ENCODE measurements at places on chromosomes 11 and 22.

GRCh38 chr11:119615003-119615881 lies 113.8 kb downstream of the NECTIN1 start:
- DNase-seq, result no peak

- no peak for DNase-seq
These were observed 103.9 kb downstream of the TENM4 start for GRCh38 chr11:79336797-79337517.

DNA sequence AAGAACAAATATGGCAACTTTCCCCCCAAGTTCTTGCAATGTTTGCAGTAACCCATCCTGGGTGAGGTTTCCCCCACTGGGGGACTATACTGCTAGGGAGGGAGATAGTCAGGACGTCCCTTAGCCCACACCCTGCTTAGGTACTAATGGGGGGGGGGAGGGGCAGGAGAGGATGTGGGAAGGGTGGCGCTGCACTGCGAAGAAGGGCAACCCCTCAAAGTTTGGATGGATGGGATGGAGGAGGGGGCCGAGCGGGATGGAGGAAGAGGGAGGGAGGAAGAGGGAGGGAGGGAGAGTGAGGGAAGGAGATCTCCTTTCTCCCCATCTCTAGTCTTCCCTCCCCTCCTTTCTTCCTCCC lies 100.6 kb upstream of the HSD17B12 start:
- peak; percentile 77 for DNase-seq

DNA sequence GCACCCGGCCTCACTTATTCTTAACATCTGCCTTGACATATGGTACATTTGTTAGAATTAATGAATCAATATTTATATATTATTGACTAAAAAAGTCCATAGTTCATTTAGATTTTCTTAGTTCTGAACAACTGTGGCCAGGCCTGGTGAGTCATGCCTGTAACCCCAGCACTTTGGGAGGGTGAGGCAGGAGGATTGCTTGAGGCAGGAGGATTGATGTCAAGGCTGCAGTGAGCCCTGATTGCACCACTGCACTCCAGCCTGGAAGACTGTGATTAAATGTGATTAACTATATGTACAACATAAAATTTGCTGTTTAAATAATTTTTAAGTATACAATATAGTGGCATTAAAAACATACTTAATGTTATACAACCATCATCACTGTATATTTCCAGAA lies 5.6 kb downstream of the UVRAG start:
- no peak for DNase-seq

- DNase-seq, result no peak
These were observed 60.8 kb upstream of the ZBED5 start for GRCh38 chr11:10918698-10919097.

- DNase-seq, result no peak
These were observed 13.7 kb downstream of the ZBTB44 start for GRCh38 chr11:130301002-130301401.

GRCh38 chr22:38125038-38125610 lies 14.6 kb upstream of the BAIAP2L2 start:
- DNase-seq, result no peak

DNA sequence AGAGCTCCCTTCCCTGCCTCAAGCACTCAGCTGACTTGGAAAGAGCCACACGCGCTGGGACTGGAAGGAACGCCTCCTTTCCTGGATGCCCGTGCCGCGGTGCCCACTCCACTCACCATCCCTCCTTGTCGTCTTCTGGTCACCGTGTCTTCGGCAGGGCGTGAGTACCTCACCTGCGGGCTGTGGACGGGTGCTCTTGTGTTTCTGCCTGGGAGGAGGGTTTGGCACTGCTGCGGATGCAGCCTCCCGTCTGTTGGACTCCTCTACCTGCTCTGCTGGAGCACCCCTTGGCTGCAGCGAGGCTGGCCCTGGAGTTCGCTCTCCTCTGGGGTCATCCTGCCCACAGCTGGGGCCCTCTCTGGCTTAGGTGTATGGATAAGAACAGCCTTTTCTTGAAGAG lies 612.7 kb downstream of the BRD1 start:
- DNase-seq, result peak; percentile 19

DNA sequence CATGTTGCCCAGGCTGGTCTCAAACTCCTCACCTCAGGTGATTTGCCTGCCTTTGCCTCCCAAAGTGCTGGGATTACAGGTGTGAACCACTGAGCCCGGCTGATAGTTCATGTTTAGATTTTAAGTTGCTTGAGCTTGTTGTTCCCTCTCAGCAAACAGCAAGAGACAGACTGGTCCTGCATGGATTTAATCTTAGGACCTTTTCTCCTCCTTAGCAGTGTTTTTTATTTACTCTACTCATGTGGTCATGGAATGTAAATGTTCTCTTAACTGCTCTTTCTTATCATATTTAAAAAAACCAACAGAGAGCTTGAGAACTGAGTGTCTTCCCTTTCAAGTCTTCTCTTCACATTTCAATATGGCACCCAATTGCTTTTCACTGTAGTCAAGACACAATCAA lies 22.7 kb upstream of the PRDM10 start:
- no peak for DNase-seq

DNA sequence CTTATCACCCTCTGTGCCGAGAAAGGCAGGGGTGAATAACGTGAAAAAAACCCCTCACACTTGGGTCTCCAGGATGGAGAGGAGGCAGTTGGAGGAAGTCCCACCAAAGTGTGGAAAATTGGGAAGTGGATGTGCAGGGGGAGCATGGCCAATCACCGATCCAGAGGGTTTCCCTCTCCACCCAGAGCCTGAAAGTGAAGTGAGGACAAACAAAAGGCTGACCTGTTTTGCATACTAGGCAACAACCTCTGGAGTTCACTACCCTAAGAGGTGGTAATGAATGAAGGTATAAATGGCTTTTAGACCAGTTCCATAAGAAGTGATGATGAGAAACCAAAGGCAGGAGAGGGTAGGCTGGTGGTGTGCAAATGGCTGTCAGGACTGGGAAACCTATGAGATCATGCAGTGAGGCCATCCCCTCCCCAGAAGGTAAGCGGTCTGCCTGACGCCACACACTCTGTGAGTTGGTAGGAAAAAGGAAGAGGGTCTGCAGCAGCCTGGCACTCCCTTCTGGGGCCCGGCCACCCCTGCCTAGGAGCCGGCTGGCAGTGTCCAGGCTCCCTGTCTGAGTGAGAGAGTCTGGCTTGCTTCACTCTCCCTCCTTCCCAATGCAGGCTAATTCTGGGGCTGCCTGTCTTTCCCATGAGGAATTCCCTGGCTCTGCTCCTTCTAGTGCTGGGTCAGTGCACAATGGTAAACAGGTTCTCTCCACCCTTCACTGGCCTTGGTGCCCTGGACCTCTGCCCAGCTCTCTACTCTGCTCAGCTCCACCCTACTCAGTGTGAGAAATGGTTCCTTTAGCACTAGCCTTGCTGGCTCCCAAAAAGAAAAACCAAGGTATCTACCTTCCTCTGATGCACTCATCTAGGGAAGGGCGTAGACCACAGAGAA lies 15.6 kb downstream of the TBC1D10A start:
- no peak for DNase-seq

GRCh38 chr11:10809373-10810160 lies 841 bp upstream of the EIF4G2 start:
- DNase-seq, result peak; percentile 80

DNA sequence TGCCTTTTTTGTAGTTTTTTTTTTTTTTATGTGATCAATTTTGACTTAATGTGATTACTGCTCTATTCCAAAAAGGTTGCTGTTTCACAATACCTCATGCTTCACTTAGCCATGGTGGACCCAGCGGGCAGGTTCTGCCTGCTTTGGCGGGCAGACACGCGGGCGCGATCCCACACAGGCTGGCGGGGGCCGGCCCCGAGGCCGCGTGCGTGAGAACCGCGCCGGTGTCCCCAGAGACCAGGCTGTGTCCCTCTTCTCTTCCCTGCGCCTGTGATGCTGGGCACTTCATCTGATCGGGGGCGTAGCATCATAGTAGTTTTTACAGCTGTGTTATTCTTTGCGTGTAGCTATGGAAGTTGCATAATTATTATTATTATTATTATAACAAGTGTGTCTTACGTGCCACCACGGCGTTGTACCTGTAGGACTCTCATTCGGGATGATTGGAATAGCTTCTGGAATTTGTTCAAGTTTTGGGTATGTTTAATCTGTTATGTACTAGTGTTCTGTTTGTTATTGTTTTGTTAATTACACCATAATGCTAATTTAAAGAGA lies 12.5 kb downstream of the CCND1 start:
- no peak for DNase-seq

GRCh38 chr11:9072626-9073176 lies 18.7 kb downstream of the SCUBE2 start:
- no peak for DNase-seq

GRCh38 chr11:18172666-18173065 lies at the start of gene MRGPRX4:
MRGPRX4 (plus strand) TSS chr11:18172837; CDS start chr11:18173257, 420 bp downstream.
- DNase-seq, result no peak

DNA sequence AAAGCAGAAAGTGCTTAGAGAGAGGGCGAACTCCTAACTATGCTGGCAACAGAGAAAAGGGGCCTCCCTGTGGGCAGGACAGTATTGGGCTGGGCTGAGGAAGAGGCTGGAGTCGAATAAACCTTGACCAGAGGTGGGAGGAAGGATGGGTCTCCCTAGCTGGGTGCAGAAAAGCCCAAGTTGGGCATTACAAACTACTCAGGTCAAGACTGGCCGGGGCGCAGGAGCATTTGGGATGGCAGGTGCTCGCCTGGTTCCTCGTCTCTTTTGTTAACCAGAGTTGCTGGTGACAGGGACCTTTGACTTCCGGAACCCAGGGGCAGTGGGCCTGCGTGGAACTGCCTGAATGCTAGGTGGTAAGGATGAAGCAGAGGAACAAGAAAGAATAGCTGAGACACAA lies 80.3 kb upstream of the SHISAL1 start:
- no peak for DNase-seq

GRCh38 chr11:15958910-15959309 lies 397.4 kb downstream of the SOX6 start:
- DNase-seq, result no peak

GRCh38 chr22:34992672-34993071 lies 73.3 kb upstream of the ISX start:
- DNase-seq, result no peak

DNA sequence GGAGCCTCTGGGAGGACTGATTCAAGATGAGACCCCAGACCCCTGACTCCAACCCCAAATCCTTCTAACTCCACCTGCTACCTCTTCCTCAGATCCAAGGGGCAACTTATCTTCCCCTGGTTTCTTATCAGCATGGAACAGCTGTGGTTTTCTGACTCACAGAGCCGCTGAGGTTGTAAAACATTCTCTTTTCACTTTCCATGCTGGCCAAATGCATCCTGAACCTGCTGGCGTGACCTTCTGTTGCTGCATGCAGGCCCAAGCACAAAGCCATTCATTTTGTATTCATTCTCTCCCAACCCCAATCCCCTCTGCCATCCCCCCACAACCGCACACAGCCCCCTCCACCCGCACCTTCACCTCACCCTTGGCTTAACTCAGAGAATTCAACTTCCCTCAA lies 70.3 kb downstream of the SEZ6L start:
- DNase-seq, result no peak

GRCh38 chr11:60204922-60205321 lies 22.0 kb upstream of the MS4A6A start:
- no peak for DNase-seq

GRCh38 chr11:102940714-102941588 lies 14.6 kb downstream of the MMP13 start:
- peak; percentile 7 for DNase-seq

DNA sequence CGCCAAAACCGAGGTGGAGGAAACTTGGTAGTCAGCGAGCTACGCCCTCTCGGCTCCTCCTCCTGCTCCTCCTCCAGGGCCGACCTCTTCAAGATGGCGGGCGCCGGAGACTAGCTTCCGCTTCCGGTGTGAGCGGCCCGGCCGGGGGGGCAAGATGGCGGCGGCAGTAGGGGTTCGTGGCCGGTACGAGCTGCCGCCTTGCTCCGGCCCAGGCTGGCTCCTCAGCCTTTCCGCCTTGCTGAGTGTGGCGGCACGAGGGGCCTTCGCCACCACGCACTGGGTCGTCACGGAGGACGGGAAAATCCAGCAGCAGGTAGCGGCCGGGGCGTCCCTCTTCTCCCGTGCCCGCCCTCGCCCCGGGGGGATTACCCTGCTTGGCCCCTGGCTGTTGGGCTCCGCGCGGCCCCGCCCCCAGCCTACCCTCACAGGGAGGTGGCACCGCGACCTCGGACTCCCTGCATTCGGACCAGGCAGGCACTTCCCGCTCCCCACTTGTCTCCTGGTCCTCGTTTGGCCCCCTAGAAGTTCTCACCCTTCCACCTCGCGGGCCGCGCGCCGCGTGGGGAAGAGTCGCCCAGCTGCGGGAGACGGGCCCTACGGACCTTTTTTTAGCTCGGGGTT lies at the start of gene TTC17:
TTC17 (plus strand) TSS at position 120 of the 621 bp plus-strand sequence; CDS start at position 155, 35 bp downstream.
- DNase-seq, result peak; percentile 96

GRCh38 chr11:57599381-57599780 lies 1.9 kb downstream of the SERPING1 start:
- DNase-seq, result no peak

DNA sequence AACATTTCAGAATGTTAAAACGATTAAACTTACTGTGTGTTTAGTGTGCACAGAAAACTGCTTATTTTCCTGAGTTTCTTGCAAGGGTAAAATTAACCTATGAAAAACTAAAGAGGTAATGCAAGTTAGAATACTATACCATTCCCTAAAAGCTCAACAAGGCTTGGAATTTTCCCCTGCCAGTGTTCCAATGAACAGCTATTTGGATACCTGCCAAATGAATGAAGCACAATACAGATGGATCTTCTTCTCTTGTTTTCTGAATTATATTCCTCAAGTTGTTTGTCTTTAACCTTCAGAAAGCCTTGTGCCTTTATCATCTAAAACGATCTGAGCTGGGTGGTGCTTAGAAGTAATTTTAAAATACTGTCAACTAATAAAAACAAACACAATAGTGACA lies 204.5 kb downstream of the LRRC4C start:
- no peak for DNase-seq

DNA sequence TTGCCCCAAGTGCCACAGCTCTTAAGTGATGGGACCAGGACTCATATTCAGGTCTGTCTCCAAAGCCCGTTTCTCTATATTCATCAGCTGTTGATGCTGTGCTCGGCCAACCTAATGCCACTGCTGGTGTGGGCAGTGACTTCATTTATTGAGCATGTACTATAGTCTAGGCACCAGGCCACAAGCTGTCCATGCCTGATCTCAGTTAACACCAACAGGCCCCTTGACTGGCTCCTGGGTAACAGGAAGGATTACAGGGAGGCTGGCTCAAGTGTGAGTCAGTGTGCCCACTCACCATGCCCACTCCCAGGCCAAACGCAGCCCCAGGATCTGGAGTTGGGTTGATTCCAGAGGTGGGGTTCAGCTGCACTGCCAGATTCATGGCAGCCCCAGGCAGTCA lies 8.6 kb upstream of the CRYBB2 start:
- no peak for DNase-seq

Measured in H1 (cell line).